ENCODE measurements at places on chromosomes 3 and 15. TPM values are rescaled to one million over a fixed set of nuclear protein-coding genes. Genes with fewer than 3 reads are reported as not detected.

The COL7A1 gene
- total RNA-seq: 7.8 TPM

The GOLGA8Q gene
- not detected for total RNA-seq

The DLEC1 gene
- 0.76 TPM for total RNA-seq

- DNase-seq: no peak
These were observed 6.1 kb upstream of the MESP2 start for GRCh38 chr15:89770041-89770440.

DNA sequence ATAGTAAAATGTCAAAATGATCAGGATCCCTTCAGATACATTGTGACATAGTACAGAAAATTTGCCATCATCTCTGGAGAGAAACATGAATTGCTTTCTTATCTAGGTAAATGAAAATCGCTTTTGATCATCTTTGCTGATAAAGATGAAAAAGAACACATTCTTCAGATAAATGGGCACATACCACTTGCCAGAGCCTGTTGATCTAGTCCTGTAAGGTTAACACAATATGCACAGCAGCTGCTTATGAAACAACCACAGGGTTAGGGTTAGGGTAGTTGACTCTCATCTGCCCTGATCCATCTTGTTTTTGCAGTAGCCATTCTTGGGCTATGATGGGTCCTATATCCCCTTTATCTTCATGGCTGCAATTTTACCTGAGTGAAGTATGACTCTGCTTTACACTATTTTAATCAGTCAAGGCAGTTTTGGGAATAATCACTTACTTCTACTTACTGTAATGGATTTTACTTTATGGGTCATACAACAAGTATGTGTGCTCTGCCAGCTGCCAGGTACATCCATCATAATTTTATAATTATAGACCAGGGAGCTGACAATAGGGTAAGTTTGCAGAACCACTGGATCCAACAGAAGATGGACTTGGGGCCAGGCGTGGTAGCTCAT, 12.6 kb upstream of the SPINK8 start:
- DNase-seq: no peak

DNA sequence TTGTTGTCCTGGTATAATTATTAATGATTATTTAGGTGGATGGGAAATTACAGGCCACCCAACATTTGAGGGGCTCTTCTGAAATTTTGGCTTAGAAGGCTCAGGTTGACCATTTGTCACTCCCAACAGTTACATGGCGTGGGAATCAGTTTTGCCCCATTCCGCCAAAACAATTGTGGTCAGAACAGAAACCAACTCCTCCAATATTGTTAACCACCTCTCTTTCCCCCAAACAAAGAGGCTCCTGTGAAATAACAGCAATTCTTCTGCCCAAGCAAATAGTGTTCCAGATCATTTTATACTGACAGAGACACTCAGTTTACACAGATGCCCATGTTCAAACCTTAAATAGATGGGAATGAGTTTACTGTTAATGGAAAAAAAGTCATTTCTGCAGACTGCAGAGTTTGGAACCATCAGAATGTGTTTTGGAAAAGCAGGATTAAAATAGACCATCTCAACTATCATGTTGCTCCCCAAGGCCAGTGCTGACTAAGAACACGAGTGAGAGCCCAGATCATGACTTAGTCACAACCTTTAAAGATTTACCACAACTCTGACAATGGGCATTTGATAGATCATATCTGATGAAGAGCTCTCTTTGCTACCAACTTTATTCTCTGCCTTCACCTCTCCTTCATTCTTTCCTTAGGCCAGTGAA, 102.1 kb downstream of the DUT start:
- no peak for DNase-seq

GRCh38 chr3:186902154-186902553, 28.2 kb upstream of the ST6GAL1 start:
- DNase-seq: no peak

All from H1 (cell line).